T-helper 17 cell (primary cell): ENCODE measurements at places on chromosomes 11 and 22.

DNA sequence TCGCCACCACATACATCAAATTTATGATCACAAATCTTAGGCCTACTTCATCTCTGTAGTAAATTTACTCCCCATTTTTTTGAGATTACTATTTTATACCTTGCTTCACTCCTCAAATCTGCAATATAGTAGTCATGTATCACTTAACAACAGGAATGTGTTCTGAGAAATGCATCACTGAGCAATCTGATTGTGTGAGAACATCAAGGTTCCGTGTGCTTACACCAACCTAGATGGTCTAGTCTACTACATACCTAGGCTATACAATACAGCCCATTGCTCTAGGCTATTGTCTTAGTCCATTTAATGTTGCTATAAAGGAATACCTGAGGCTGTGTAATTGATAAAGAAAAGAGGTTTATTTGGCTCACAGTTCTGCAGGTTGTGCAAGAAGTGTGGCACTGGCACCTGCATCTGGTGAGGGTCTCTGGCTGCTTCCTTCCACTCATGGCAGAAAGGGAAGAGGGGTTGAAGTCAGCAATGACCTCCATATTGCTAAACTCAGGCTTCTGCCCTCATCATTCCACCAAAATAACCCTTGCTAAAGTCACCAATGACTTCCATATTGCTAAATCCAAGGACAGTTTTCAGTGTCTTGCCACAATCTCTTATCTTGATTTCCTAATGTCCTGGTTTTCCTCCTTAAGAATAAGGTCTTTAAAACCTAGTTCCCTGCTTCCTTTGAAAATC lies 140.3 kb downstream of the RBFOX2 start:
- DNase-seq = no peak

DNA sequence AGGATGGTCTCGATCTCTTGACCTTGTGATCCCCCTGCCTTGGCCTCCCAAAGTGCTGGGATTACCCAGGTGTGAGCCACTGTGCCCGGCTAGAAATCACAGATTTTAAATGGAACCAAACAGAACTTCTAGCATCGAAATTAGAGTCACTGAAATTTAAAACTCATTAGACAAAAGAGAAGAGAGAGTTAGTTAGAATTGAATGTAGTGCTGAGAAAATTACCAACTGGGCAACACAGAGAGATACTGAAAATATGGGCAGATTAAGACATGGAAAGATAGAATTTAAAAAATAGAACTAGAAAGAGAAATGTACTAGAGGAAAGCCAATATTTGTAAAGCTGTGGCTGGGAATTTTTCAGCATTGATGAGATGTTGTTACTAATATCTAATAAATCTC lies 217.9 kb downstream of the TBC1D22A start:
- no peak for DNase-seq

- no peak for DNase-seq
Measured at GRCh38 chr11:26188554-26188953, 143.4 kb upstream of the ANO3 start.

DNA sequence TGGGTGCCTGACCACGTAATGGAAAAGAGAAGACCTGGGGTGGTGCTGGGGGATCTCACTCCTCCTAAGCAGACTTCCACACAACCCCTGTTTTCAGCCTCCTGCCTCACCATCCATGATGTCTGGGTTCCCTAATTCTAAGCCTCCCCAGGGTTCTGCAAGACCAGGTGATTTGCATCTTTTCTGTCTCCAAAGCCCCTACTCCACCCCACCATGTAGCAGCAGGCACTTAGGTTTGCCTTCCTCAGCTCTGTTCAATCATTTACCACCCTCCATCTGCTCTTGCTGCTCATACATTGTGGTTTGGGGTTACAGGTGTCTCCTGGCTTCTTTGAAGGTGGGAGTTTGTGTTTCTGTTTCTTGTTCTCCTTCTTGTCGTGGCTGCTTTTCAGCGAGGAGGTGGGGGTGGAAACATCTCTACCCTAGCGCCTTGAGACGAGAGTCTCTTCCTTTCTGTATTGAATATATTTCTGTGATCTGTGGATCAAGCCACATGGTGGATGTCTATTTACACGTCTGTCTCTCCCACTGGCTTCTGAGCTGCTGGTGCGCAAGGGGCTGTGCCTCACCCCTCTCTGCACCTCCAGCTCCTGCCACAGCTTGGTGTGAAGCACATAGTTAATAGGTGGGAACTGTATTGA lies 6.6 kb upstream of the SSTR3 start:
- DNase-seq = peak; percentile 46

DNA sequence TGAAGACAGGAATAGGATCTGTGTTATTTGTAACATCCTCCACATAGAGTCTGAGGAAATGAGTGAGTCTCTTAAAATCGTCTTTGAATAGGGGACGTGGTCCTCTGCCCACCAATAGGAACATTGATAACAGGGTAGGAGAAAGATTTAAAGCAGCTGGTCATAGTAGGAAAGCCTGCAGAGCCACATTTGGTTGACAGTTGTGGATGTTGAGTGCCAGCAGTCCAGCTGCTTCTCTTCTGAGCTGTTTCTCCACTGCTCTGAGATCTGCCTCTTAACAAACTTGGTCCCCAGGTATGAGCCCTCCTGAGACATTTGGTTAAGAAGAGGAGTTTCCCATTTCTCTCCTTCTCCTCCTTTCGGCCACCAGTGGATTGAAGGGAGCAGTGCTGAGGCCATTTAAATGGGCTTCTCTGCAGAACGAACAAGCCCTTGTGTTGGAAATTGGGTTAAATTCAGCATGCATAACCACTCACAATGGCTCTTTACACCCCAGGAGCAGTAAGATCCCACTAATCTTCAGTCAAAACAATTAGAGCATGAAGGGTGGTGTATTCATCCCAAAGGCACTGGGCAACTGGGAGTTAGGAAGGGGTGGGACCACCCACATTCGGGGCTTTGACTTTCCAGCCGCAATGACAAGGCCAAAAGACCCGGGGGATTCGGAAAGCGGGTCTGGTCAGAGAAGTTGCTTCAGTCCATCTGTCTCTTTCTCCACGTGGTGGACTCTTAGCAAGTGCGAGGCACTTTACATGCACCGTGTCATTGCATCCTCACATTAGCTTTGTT lies 32.3 kb downstream of the MIAT start:
- DNase-seq = no peak

GRCh38 chr11:11119917-11120316 lies 233.1 kb downstream of the CSNK2A3 start:
- no peak for DNase-seq

DNA sequence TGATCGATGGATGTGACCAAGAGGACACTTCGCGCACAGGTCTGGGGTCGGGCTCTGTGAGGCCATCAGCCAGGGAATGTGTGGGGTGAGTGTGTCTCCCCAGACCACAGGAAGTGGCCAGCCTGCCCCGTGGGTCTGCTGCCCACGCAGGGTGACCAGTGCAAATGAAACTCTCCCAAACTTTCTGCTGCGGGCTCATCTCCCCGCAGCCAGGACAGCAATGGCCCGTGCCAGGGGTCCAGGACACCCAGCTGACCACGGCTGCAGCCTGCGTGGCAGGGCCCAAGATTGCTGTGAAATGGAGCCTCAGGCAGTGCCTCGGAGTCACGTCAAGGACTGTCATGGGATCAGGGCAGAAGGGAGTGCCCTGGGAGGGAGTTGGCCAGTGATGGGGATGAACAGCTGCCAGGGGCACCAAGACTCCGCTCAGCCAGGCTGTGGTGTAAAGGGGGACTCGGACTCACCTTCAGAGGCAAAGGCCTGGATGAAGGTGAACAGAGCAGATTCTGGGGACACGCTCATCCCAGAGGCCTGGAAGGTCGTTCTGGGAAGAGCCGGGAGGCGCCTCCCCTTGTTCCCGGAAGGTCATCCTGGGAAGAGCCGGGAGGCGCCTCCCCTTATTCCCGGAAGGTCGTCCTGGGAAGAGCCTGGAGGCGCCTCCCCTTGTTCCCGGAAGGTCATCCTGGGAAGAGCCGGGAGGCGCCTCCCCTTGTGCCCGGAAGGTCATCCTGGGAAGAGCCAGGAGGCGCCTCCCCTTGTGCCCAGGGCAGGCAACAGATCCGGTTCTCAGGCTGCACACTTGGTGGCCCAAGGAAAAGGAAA lies 252.6 kb downstream of the BRD1 start:
- DNase-seq = no peak

DNA sequence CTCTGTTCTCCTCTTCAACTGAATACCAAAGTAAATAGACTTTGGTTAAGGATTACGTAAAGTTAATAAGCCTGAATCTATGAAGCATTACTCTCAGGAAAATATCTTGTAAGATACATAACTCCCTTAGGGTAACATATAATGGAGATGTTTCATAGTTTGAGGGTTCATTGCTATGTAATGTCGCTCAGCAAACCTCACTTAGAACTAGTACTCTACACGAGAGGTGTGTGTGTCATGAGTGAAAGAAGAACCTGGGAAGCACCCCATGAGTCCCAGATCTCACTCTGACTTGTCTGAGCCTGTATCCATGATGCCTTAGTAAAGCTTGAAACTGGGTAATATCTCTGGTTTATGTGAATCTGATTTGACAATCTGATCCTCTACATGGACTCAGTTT lies 429.5 kb upstream of the ANO3 start:
- DNase-seq = no peak

GRCh38 chr11:114358716-114359115 lies 41.6 kb downstream of the C11orf71 start:
- no peak for DNase-seq

- peak; percentile 83 for DNase-seq
Measured at GRCh38 chr22:40818747-40819598, at the start of gene SLC25A17. SLC25A17 (minus strand) TSS chr22:40819346; CDS start chr22:40819248, 98 bp downstream.

DNA sequence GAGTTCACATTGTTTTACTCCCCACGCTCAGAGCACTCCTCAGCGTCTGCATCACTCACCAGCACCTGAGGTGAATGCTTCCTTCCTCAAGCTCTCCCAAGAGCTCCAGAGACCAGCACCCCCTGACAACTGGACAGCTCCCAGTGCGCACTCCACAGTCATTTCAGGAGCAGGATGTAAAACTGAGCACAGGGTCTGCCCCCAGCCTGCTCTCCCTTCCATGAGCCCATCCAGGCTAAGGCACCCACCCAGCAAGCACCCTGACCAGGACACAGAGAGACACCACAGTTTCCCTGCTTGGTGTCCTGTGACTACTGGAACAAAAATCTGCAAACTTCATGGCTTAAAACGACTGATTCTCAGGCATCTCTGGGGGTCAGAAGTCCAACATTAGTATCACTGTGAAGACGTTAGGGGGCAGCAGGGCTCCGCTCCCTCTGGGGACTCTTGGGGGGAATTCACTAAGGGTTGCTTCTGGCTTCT lies 3.3 kb downstream of the SCGB1D2 start:
- no peak for DNase-seq

- DNase-seq = peak; percentile 68
Measured at GRCh38 chr11:44596525-44597276, 31.2 kb downstream of the CD82 start.

DNA sequence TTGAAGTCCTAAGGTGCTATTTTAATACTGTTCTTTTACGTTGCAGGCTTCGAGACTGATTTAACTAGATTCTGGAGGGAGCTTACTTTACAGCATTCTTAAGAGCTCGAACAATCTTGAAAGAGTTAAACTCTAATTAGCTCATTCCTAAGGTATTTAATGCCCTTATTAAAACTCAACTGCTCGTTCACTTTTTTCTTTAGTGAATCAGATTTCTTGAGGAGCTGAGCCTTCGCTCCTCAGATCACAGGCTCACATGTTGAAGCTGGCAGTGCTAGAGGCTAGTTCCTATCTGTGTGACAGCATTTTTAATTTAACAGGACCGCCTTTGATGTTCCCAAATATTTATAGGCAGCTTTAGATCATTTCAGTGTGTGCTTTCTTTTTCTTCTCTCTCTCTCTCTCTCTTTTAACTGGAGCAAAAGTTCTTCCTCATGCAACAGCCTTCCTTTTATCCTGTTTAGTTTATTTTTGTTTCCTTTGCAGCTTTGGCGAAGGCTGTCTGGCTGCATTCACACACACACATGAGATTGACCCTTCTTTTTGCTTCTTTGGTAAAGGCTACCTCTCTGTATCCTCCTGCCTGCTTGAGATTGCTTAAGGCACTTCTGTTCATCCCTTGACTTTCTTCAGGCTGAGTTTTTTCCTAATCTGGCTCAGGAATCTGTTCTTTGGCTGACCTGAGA lies 21.0 kb downstream of the ZNRF3 start:
- DNase-seq = no peak

- no peak for DNase-seq
Measured at GRCh38 chr11:57179681-57180080, 2.1 kb upstream of the LRRC55 start.

GRCh38 chr11:36374726-36375125 lies 78.6 kb downstream of the PRR5L start:
- DNase-seq = no peak

DNA sequence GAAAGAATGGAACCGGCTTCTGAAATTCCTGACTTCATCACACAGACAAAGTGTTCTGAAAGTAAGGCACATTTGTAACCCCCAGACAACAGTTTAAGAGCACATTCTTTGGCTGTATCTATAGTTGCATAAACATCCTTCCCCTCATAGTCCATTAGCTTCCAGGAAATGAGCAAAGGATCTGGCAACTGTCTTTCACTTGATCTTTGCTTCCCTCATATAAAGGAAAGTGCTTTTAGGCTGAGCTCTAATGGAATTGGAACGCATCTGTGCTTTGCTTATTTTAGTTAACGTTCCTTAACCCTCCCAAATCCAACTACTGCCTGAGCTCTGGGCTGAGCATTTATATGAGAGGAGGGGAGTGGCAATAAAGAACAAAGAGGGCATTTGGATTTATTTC lies 76.9 kb upstream of the API5 start:
- DNase-seq = no peak

DNA sequence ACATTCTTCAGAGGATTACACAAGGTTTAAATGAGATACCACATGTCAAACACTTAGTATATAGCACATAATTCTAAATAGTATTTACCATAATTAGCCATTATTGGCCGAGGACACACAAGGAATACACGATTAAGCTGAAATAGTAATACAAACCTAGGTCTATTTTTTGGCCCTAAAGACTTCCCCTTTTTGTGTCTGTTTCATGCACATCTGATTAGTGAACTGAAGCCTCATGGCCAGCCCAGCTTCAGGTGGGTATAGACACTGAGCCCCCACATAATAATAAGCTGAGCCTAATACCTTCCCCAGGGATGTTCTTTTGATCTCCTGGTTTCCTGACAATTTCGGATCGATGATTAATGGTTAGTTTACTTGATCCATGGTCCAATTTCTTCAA lies 2.1 kb downstream of the GLYATL1B start:
- no peak for DNase-seq

GRCh38 chr11:479311-479710 lies 27.7 kb downstream of the RNH1 start:
- DNase-seq = no peak

GRCh38 chr22:49244466-49245420 lies 582.9 kb downstream of the BRD1 start:
- DNase-seq = no peak

DNA sequence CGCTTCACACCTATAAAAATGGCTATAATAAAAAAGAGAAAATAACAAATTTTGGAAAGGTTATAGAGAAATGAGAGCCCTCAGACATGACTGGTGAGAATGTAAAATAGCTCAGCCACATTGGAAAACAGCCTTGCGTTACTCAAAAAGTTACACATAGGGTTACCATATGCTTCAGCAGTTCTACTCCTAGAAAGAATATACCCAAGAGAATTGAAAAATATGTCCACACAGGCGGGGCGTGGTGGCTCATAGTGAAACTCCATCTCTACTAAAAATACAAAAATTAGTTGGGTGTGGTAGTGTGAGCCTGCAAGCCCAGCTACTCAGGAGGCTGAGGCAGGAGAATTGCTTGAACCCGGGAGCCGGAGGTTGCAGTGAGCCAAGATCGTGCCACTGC lies 7.6 kb upstream of the JHY start:
- no peak for DNase-seq

- peak; percentile 29 for DNase-seq
Measured at GRCh38 chr11:95154514-95154913, 64.9 kb downstream of the ENDOD1 start.

GRCh38 chr22:33639588-33640254 lies 280.6 kb downstream of the LARGE1 start:
- no peak for DNase-seq
